ENCODE measurements at places on chromosomes 5 and 9.
A peak's percentile ranks its signal among the peaks of the same experiment; 100 is the strongest.

DNA sequence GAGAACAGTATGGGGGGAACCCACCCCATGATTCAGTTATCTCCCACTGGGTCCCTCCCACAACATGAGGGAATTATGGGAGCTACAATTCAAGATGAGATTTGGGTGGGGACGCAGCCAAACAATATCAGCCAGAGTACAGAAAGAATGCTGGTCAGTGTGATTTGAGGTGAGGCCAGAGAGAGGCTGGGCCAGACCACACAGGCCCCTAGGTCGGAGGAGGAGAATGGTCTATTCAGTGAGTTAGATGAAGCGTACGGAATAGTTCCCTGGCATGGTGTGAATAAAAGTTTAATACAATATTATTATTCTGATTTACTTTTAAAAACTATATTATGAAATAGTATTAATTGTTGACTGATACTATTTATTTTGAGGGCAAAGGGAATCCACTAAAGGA is 39.7 kb downstream of the PCSK5 start:
- DNase-seq, result no peak

GRCh38 chr5:110836851-110837250 is 98.0 kb downstream of the SLC25A46 start:
- no peak for DNase-seq

DNA sequence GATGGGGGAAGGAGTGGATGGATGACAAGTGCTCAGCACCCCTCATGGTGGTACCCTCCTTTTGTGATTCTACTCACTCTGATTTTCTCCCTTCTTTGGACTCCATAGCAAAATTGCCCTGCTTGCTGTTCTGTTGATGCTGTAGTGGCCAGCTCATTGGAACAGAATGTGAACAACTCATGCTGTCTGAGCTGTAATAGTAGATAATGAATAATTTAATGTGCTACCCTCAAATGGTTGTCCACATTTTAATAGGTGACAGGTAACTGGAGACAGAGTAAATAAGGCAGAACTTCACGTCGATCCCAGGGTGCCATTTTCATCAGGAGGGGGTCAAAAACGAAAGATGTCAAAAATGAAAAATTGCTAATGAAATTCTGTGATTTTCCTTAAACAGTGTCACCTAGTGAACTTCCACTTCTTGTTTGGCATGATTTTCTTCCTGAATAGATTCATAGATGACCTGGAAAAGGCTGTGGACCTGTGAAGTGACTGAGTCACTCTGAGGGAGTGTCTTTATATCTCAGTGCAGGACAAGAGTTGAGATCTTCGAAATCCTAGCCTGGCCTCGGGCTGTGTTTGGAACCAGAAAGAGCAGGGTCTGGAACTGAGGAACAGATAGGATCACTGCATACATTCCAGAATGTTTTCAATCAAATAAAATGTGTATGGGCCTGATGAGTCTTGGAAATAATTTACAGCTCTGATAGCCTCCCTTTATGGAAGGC is 270.2 kb downstream of the PSAT1 start:
- DNase-seq, result no peak

- no peak for DNase-seq
Observed at GRCh38 chr5:140112685-140113179, 1.2 kb upstream of the PURA start.

GRCh38 chr9:108496846-108497245 is 358.9 kb downstream of the ACTL7B start:
- DNase-seq, result no peak

- no peak for DNase-seq
Observed at GRCh38 chr5:77312413-77312812, 101.9 kb downstream of the PDE8B start.

DNA sequence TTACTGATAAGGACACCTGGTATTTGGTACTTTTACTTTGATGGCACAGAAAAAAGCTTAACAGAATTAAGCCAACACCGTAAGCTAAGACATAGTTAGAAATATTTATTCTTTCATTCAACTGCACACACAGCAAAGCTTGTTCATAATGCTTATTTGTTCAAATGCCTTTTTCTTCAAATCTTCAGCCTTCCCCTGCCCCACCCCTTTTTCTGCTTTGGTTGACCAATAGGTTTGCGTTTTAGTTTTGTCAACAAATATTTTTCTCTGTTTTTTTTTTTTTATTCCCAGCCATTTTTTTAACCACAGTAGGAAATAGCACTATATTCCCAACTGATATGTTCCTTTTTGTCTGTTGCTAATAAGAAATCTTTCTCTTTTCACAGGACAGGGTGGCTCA is 4.9 kb upstream of the RICTOR start:
- no peak for DNase-seq

- no peak for DNase-seq
Observed at GRCh38 chr5:134547066-134547465, 21.6 kb downstream of the JADE2 start.

GRCh38 chr9:7402334-7403027 is 397.1 kb downstream of the DMAC1 start:
- no peak for DNase-seq

DNA sequence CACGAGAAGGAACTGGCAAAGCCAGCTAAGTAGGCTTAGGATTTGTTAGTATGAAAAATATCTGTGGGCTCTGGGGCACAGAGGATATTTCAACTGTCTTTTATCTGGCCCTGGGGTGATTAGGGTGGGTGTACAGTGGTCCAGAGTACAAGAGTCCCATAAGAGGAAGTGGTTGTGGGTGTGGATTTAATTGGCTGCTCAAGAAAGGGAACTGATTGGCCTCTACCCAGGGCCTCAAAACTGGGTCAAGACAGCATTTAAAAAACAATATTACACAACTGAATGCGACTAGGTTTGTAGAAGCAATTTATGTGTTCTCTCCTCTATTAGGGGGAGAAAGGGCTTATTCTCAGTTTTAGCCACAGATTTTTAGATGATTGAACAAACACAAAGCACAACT is 1353.4 kb upstream of the WWC1 start:
- no peak for DNase-seq

DNA sequence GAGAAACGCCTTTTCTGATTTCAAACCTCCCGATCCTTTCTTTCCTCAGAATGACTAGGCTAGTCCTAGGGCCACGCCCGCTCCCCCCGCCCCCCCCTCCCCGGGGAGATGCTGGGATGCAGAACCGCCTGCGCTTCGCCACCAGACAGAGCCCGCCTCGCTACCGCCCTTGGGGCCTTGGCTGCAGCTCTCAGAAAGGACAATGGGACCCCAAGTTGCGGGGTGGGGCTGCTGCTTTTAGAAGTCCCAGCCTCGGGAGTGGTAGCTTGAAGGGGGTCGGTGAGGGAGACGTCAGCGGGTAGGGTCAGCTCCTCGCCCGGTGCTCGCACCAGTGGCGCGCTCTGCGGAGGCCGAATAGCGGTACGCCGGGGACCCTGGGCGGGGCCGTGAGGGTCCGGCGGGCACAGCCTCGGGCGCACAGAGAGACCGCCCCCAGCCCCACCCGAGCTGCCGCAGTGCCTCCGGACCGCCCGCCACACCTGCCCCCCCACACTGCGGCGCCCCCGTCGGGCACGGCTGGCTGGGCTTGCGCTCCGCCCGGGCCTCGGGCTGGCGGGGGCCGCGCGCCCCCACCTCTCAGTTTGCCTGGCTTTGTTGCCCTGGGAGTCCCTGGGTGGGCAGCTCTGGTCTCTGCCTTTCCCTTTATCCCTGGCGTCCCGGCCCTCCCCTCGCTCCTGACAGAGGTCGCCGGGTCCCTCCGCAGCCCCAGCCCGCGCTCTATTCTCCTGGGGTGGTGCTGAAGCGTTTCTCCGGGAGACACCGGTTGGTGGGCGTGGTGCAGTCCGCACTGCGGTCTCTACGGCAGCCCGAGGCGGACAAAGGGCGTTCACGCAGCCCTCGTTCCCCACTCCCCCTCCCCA is 1.2 kb downstream of the MAP1B start:
- no peak for DNase-seq

- DNase-seq, result no peak
Observed at GRCh38 chr5:111439473-111440075, 72.8 kb downstream of the STARD4 start.

GRCh38 chr5:137374110-137374714 is 124.9 kb downstream of the SPOCK1 start:
- DNase-seq, result no peak

- no peak for DNase-seq
Observed at GRCh38 chr5:79285833-79286232, 49.9 kb downstream of the JMY start.

DNA sequence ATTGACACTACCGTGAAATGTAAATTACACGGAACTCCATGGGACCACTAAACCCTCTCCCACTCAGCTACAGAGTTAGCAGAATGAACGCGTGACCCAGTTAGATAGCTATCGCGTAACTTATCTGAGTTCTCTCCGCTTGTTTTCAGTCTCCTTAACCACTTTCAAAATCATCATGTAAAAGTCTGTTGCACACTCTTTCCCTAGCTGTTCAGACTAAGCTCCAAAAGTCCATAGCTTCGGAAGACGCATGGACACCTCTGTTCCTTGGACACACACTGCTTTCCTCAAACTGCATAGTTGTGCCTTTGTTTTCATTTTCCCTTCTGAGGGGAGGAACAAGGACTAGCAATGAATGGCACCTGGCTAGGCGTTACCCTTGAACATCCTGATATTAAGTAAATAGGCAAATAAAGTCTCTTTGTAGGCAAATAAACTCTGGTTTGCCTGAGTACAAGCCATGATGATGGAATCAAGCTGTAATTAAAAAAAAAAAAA is 83.3 kb downstream of the DAPK1 start:
- no peak for DNase-seq

- DNase-seq, result no peak
Observed at GRCh38 chr5:123182072-123182471, 93.0 kb downstream of the PRDM6 start.

DNA sequence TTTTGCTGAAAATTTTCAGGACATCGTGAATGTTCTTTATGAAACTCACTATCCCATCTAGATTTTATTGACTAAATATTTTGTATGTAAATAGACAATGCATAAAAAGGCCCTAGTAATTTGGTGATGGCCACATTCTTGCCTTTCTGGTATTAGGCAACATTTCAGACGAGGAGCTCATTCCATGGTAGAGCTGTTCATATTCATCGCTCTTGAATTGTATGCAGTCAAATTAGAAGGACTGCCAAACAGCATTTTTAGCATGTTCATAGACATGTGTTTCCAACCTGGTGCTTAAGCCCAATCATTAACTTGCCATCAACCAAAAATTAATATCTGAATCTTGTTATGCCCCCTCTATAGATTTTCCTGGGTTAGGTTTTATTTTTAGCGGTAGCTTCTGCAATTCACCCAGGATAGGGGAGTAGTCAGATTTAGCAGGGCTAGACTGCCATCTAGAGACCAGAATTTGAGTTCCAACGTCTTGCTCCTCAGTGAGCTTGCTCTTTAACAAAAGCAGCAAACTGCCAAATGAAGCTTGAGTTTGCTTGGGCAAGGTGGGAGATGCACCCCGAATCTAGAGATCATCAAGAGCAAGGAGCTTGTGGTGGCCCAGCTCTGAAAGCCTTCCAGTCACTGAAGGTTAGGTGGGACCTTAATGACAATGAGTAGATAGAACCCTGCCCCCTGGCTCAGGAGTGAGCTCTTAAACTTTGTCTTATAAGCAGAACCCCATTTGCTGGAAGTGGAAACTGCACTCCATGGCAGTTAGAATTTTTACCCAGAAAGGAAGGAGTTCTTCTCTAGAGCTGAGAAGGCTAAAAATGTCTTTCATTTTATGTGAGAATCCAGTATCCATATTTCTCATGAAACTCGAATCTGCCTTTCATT is 456.2 kb downstream of the RASEF start:
- no peak for DNase-seq

GRCh38 chr5:127014573-127014972 is 15.8 kb downstream of the MARCHF3 start:
- DNase-seq, result no peak

DNA sequence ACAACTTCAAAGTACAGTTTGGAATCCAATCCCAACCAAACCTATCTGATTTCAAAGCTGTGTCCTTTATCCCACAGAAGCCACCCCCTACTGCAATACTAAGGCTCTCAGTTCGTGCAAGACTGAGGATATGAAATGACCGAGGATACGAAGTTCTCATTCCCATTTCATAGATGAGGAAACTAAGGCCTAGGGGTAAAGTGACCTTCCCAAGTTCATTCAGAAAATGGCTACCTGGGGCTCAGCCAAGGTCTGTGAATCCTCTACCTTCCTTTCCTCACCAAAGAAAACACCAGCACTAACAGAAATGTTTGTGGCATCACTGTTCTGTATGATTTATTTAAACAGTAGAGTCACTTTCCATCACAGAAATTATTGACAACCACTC is 5.4 kb downstream of the KIAA1191 start:
- no peak for DNase-seq

- no peak for DNase-seq
Observed at GRCh38 chr9:114994768-114995167, 64.4 kb upstream of the TNFSF8 start.

- DNase-seq, result no peak
Observed at GRCh38 chr5:77272206-77272605, 61.7 kb downstream of the PDE8B start.

DNA sequence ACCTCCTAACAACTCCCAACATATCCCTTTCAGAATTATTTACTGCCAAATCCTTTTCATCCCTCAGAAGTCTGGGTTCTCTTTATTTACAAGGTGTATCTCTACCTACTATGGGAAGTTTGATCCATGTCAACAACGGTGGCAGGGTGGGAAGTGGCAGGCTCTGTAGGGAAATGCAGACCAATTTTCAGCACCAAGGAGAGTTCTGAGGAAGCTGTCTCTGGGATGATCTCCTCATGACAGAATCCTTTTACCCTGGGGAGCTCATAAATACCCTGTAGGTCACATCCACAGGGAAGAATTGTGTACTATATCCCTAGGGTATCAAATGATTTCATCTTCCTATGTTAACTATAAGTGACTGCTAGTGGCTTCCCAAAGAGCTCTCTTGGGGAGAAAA is 107.8 kb upstream of the NEK6 start:
- no peak for DNase-seq

DNA sequence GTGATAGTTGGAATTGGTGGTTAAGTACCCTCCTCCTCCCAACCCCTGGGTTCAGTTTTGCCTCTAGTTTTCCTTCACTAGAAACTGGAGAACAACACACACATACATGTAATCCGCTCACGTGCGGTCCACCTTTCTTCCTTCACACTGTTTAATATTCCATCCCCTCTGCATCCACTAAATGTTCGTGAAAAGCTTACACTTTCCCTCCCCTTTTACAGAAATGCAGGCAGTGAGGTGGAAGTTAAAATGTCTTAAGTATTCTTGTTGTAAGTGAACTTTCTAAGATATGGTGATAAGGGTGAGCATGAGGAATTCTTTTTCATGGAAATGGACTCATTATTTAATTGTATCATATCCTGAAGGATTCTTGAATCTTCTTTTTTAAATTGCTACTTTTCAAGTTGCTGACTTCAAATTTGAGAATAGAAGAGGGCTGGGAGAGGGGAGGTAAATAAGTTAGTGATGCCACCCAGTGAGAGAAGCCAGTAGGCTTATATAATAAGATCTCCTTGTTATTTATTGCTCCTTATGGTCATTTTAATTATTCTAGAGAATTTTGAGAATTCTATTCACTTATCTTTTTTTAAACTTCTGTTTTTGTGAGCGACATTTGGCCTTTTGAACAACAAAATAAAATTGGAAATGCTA is 90.2 kb downstream of the TLE4 start:
- no peak for DNase-seq

GRCh38 chr5:133851521-133851920 is 116.9 kb downstream of the C5orf15 start:
- DNase-seq, result no peak

GRCh38 chr9:2765250-2765880 is 48.1 kb downstream of the KCNV2 start:
- DNase-seq, result no peak

- peak; percentile 16 for DNase-seq
Observed at GRCh38 chr5:137734962-137735554, 831 bp downstream of the KLHL3 start.

GRCh38 chr5:141732417-141732816 is 50.4 kb upstream of the ARAP3 start:
- no peak for DNase-seq

Measured in activated CD4-positive, alpha-beta T cell treated with anti-CD3 and anti-CD28 coated beads for 4 hours (primary cell).